A549 treated with dexamethasone at 1 μM for 4 hours (cell line): ENCODE measurements at places on chromosomes 13 and 19. TPM values are rescaled to one million over a fixed set of nuclear protein-coding genes. Genes with fewer than 3 reads are reported as not detected.

Gene ZNF835
- total RNA-seq, result not detected in 5 replicates

Gene IRGC
- total RNA-seq, result not detected in 5 replicates

Gene RASAL3
- not detected in 5 replicates for total RNA-seq

Gene MCEMP1
- total RNA-seq, result not detected in 5 replicates

Gene RFPL4A
- 0.61 to 1.2 TPM (median 0.88 TPM) in 5 replicates for total RNA-seq

Gene ZNF30
- total RNA-seq, result 5.1 to 6.4 TPM (median 5.5 TPM) in 5 replicates

Gene SEMA6B
- 3.8 to 7.4 TPM (median 7.0 TPM) in 5 replicates for total RNA-seq

Gene SHD
- 0.06 to 0.14 TPM in 2 of 5 replicates, not detected in the others for total RNA-seq

Gene SULT2A1
- total RNA-seq, result 0.03 to 0.04 TPM in 2 of 5 replicates, not detected in the others

Gene NANOS3
- total RNA-seq, result 1.3 to 3.4 TPM (median 2.5 TPM) in 5 replicates

Gene SSC5D
- total RNA-seq, result 0.28 to 0.84 TPM (median 0.58 TPM) in 5 replicates

Gene B3GNT3
- 3.1 to 5.2 TPM (median 4.9 TPM) in 5 replicates for total RNA-seq
